ENCODE measurements at places on chromosomes 4 and X.
A peak's percentile ranks its signal among the peaks of the same experiment; 100 is the strongest.

GRCh38 chr4:145937971-145938611, 532 bp downstream of the ZNF827 start:
- peak; percentile 29 for DNase-seq

- DNase-seq, result no peak
These were observed 104.2 kb upstream of the PUDP start for GRCh38 chrX:7252013-7252610.

DNA sequence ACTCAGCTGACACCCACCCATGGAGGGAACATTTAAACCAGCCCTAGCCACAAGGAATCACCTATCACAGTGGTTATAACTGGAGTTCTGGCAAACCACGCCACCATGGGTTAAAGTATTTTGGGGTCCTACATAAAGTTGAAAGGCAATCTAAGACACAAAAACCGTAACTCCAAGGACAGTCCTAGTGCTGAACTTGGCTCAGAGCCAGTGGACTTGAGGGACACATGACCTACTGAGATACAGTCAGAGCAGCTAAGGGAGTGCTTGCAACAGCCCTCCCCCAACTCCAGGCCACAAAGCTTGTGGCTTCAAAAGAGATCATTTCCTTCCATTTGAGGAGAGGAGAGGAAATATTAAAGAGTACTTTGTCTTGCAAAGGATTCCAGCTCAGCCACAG, 300.5 kb downstream of the FGF13 start:
- DNase-seq, result no peak

DNA sequence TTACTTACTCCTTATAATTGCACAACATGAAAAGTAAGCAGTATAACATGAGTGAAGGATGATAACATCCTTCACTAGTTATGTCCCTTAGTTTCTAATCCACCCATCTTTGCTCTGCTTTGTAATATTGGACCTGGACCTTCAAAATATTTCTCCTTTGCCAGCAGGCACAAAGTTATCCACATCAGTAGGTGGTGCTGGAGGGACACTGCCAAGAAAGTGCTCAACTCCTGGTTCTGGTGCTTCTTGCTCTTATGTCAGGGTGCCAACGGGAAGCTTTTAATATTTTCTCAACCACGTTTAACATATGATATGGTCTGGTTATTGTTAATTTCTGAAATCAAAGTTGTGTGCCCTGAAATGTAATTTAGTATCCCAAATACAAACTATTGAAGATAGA, 49.1 kb downstream of the TMEM165 start:
- no peak for DNase-seq

DNA sequence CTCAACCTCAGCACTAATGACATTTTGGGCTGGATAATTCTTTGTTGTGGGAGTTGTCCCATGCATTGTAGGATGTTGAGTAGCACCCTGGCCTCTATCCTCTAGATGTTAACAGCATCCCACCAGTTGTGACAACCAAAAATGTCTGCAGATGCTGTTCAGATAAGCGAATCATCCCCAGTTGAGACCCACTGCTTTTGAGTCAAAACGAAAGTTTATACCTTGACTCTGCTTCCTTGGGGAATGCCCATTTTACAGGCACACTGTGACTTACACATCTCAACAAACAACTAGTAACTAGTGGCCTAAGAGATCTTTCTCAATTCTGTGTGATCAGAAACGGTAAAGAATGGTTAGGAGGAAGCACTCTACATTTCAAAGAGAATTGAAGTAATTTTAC, 37.0 kb downstream of the SEPSECS start:
- DNase-seq, result no peak

DNA sequence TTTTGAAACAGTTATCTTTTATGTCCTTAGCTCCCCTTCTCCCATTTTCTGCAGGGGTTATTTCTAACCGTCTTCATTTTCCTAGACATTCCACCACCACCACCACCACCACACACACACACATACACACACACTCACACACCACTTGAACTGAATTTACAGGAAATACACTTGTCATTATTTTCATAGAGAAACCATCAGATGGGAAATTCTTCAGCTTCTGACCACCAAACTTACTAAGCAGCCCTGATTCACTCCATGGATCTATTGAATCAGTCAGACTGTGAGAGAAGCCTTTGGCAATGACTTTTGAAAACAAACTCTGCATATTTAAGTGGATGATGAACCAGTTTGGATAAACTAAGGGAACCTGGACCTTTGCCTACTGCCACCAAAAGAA, 210.1 kb upstream of the NHS start:
- no peak for DNase-seq

- DNase-seq, result peak; percentile 11
These were observed 29.5 kb downstream of the EGFL6 start for GRCh38 chrX:13598877-13599276.

- no peak for DNase-seq
These were observed 108.2 kb upstream of the ADRA2C start for GRCh38 chr4:3657902-3658529.

- no peak for DNase-seq
These were observed 302 bp downstream of the NHS start for GRCh38 chrX:17375367-17375636.

DNA sequence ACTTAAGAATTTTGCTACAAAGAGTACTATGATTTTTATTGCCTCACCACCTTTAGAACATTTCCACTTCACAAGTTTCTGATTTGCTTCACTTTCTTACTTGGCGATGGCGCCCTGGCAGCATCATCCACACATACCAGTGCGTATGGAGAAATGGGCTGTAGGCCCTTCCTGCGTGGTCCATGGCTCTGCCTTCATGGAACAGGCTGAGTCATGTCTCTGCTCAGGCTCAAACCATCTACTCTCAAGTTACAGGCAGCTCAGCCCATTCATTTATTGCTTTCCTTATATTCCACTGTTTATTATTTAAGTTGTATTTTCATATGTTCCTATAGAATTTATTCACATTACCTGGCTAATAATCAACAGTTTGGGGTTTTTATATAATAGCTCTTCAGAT, 21.1 kb downstream of the CASP3 start:
- DNase-seq, result no peak
